ENCODE measurements at places on chromosomes 2 and 18. TPM values are rescaled to one million over a fixed set of nuclear protein-coding genes. Genes with fewer than 3 reads are reported as not detected.

- DNase-seq = no peak
These were observed 7.5 kb downstream of the NEU2 start for GRCh38 chr2:233039846-233040530.

Gene ALS2
- total RNA-seq = 28.2 TPM

Gene MYO1B
- total RNA-seq = 26.2 TPM

GRCh38 chr2:231277962-231278361 is 79.5 kb downstream of the ARMC9 start:
- DNase-seq = no peak

Gene PNKD
- 55.2 TPM for total RNA-seq

DNA sequence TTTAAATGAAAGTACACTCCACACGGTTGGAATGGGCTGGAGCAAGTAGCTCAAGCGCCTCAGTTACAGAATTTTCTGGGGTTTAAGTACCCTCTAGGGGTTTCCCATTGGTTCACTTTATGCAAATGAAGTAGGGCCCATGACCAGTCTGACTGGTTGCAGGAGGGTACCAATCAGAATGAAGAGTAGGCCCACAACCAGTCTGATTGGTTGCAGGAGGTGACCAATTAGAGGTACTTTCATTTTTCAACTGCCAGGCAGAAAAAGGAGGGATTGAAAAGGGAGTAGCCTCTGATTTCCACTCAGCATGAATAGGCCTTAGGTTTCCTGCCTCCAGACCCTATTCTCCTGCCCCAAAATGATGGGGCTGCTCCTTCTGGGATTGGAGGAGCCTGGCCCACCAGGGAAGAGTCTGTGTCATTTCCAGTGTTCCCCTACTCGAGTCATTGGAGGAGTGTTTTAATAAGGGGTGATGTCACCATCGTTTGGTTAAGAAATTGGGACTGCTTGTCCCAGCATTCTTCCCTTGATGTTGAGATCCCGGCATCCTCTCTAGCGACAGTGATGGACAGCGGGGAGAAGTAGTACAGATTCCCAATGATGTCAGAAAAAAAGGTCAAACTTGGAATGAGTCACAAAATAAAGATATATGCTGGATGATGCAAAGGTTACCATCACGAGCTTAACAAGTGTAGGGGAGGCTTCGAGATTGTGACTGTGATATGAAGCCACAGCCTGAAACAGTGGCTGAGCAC is 210.4 kb downstream of the SH3BP4 start:
- DNase-seq = peak; percentile 59

GRCh38 chr2:63790906-63791305 is 50.8 kb upstream of the UGP2 start:
- DNase-seq = peak; percentile 77

DNA sequence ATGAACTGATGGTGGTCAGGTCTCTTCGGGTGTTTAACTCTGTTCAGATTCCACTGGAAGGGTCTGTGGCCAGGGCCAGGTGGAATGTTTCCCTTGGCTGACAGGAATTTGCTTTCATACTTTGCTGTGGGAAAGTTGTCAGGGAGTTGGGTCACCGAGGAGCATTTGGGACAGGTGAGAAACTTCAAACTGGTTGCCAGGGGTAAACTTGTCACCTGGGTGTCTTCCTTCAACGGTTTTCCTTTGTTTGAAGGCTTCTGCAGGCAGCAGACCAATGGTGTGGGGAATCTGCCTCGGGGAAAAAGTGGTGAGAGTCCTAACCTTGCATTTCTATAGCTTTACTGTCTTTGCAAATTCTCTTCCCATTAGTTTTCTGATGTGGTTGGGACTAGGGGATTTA is 92.2 kb downstream of the TGFA start:
- DNase-seq = peak; percentile 15

Gene ZNF532
- 52.2 TPM for total RNA-seq

GRCh38 chr18:74905247-74905646 is 303.7 kb downstream of the PTGR3 start:
- no peak for DNase-seq

Gene RESP18
- not detected for total RNA-seq

DNA sequence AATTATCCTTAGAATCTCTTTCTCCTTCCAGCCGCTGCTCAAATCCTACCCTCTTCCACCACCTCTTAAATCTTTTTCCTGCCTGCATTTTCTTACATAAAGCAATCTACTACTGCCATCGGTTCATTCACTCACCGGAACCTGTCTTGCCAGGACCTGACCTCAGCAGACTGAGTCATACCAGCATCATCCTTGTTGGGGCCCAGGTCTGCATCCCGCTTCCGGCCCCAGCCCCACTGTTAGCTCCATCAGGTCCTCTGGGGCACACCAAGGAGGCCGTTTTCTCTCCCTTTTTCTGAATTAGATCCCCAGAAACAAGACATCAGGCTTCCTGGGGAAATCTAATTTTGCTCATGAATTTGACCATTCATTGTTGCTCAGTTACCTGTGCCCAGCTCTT is 42.7 kb upstream of the TGFA start:
- DNase-seq = peak; percentile 93

DNA sequence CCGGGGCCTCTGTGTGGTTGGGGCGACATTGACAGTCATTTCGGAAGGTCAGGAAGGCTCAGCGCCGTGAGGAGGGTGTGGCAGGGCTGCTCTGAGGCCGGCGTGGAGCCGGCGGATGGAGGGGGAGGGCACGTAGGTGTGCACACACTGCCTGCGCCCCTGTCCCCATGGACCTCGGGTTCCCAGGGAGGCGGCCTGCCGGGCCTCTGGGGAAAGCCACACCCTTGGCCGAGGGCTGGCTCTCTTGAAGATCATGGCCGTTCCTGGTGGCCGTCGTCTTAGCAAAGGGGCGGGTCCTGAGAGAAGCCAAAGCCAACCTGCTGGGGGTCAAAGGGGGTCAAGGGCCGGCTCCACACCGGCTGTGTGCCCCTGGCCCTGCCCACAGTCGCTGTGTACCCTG is 11.9 kb downstream of the GPC1 start:
- DNase-seq = no peak

DNA sequence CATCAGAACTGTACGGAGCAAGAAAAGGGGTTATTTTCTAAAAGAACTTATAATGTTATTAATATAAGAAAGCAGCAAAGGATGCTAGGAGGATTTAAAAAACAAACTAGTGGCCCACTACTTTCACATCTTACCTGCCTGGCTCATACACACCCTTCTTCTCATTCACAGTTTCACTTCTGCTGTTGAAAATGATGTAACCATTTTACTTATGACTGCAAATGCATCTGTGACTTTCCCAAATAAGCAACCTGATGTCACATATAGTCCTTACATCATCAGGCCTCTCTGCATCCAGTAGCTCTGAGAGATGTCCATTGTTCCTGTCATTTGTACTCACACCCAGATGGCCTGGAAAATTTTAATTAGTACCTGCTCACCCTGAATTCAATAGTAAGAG is 101.8 kb upstream of the MYO3B start:
- DNase-seq = no peak

- DNase-seq = no peak
These were observed 12.7 kb downstream of the CCNYL1 start for GRCh38 chr2:207724113-207724512.

Gene TMEM200C
- 0.54 TPM for total RNA-seq

- DNase-seq = peak; percentile 98
These were observed 169.1 kb upstream of the KLF7 start for GRCh38 chr2:207334624-207335371.

- no peak for DNase-seq
These were observed 445.4 kb downstream of the NBAS start for GRCh38 chr2:15115776-15116175.

DNA sequence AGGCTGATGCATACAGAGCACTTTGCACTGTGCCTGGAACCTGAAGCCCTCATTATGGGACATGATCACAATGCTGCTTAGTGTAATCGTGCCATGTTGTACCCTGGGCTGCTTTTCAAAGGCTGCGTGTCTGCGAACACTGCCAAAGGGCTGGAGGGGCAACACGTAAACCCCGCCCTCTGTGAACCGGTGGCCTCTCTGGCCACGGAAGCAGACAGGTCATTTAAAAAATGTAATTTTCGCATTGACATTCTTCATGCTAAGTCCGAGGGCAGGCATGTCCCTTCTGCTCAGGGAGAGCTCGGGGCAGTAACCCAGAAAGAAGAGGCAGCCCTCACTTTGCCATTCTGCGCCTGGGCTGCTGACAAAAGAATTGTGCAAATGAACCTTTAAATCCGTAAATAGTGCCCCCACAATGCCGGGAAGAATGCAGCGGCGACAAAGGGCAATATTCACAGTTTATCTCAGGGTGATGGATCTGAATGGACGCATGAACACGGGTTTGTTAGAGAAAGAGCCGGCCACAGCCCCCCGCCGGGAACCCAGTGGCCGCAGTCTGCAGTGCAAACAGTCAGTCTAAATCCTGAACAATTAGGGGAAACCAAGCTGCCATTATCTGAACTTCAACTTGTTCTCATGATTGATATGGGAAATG is 226.1 kb downstream of the MYCN start:
- DNase-seq = no peak

DNA sequence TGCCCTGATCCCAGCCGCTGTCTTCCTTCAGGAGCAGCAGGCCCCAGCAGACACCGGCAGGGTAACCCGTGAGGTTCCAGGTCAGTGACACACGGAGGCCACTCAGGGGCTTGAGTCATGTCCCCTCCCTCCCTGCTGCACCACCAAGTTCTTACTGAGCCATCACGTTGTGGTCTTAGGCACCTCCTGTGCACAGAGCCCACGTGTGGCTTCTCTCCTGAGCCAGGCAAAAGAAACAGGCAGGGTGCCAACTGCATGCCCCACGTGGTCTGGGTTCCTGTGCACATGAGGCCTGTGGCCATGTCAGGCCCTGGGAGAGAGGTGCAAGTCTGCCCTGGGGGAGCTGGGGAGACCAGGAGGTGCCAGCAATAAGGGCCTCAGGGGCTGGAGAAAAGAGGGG is 264.8 kb downstream of the KLHL29 start:
- peak; percentile 88 for DNase-seq

GRCh38 chr18:21163647-21164547 is 52.3 kb upstream of the ROCK1 start:
- DNase-seq = peak; percentile 94

DNA sequence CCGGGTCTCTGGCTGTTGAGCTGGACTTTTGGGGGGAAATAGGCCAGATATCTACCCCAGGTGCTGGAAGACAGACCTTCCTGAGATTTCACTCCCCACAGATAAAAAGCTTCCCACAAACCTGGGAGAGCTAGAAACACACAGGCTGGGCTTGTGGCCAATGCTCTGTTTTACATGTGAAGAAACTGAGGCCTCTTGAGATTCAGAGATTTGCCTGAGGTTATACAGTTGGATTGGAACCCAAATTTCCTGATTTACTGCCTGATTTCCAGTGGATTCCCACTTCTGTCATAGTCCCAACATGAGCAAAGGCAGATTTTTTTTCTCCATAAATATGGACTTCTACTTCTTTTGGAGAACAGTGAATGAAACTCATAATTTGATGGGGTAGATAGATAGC is 360.2 kb downstream of the SETBP1 start:
- no peak for DNase-seq
